Caco-2 (cell line): ENCODE measurements at places on chromosomes 7 and 10.

DNA sequence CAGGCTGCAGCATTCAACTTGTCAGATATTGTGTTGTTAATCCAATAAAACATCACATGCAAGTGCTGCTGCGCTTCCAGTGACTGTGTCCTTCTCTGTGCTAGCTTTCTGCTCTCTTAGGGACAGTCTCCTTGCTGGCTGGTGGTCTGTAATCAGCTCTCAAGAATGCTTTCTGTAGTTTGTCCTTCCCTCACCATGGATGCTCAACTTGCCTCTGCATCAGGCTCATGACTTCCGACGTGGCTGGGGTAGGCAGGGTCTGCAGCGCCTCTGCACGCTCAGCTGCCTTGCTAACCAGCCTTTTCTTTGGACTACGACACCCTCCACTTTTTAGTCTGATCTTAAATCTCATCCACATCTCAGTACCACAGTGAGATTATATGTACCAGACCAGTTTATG lies 58.3 kb downstream of the MMRN2 start:
- no peak for DNase-seq

DNA sequence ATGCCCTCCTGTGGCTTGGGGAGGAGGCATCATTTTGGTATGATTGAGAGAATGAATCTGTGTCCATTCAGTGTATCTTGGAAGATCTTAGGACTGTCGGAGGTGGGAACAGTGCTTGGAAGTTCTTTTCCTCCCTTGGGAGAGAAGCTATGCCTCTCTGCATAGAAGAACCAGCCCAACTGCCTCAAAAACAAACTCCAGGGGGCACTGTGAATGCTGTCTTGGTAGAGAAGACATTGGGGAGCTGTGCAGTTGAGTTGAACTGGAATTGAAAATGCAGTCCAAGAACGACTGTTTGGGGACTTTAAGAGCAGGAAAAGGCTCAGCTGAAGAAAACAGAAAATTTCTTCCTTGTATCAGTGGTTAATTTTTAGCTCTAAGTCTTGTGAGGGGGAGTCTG lies 4.9 kb upstream of the GJD4 start:
- DNase-seq = no peak

GRCh38 chr7:157970744-157971143 lies 616.9 kb downstream of the PTPRN2 start:
- DNase-seq = no peak

GRCh38 chr10:108696792-108697477 lies 1226.4 kb downstream of the XPNPEP1 start:
- DNase-seq = no peak

DNA sequence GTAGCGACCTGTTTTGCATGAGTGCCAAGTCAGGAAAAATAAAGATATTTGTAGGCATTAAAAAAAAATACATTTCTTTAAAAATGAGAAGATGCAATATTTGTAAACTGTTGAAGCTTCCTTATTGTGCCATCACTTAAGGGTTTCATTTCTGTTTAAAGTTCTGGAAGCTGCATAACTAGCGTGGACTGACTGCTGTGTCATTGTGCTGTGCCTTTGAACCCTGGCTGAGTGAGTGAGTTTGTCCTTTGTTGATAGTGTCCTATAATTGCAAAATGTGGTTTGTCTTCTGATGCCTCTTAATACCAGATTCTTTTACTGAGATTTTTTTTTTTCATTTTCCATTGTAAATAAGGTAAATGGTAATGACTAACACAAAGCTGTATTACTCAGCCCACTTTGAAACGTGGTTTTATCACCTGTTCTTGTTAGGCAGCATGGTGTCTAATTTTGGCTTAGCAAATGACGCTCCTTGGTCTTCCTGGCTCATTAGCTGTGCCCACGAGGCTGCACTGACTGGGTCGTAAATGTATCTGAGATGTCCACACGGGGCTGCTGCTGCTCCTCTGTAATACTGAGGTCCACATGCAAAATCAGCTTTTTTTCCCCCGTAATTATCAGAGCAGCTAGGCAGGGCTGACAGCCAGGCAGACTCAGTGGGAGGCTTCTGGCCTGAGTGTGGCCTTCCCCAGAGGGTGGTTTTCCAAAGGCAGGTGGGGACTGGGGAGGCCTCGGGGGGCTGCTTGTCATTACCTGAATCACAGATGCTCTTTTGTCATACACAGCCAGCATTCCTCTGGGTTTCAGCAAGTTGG lies 14.8 kb downstream of the ZSCAN25 start:
- DNase-seq = no peak
